Astrocyte (in vitro differentiated cells and primary cell): ENCODE measurements at places on chromosomes 11 and 22. TPM values are rescaled to one million over a fixed set of nuclear protein-coding genes. Genes with fewer than 3 reads are reported as not detected.

DNA sequence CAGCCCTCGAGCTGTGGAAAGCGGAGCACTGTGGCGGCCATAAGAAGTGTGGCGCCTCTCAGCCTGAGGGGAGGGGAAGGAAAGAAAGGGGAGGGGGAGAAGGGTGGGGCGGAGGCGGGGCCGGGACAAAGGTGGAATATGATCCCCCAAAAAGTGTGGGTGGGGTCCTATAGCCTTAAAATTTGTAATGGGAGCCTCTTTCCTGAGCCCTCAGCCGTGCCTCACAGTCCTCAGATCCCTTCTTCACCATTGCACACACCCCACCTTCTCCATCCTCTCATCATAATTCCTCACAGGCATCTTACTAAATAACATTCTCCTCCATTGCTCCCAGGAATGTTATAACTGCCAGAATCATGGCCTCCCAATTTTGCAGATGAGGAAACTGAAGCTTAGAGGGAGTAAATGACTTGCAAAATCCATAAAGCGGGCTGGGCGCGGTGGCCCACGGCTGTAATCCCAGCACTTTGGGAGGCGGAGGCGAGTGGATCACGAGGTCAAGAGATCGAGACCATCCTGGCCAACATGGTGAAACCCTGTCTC lies 600 bp upstream of the RAB6A start:
- DNase-seq, result no peak

DNA sequence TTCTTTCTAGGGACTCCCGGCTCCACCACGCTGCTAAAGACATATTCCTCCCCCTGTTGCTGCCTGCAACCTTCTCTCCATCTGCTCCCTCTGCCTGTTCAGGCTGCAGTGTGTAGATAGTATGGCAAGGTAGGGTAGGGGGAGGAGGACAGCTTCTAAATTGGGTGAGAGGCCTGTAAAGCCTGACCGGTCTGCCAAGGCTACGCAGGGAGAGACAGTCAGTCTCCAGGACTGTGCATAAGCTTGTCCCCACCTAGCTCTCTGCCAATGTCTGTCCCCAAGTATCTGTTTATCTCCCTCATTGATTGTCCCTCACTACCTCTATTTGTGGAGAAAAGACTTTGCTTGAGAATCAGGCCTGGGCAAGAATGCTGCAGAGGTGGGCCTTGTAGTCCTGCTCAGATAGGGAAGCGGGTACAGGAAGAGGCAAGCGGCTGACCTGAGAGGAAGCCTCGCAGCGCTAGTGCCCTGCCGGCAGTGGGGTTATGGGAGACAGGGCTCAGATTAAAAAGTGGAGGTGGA lies 871 bp upstream of the SEZ6L start:
- DNase-seq, result no peak

- no peak for DNase-seq
Measured at GRCh38 chr11:75894036-75894585, 79.1 kb downstream of the UVRAG start.

- no peak for DNase-seq
Measured at GRCh38 chr11:106043540-106043939, 21.5 kb upstream of the MSANTD4 start.

- peak; percentile 64 for DNase-seq
Measured at GRCh38 chr22:41940832-41941765, 5.9 kb downstream of the CENPM start.

GRCh38 chr11:61539006-61539405 lies 30.5 kb downstream of the LRRC10B start:
- DNase-seq, result no peak

DNA sequence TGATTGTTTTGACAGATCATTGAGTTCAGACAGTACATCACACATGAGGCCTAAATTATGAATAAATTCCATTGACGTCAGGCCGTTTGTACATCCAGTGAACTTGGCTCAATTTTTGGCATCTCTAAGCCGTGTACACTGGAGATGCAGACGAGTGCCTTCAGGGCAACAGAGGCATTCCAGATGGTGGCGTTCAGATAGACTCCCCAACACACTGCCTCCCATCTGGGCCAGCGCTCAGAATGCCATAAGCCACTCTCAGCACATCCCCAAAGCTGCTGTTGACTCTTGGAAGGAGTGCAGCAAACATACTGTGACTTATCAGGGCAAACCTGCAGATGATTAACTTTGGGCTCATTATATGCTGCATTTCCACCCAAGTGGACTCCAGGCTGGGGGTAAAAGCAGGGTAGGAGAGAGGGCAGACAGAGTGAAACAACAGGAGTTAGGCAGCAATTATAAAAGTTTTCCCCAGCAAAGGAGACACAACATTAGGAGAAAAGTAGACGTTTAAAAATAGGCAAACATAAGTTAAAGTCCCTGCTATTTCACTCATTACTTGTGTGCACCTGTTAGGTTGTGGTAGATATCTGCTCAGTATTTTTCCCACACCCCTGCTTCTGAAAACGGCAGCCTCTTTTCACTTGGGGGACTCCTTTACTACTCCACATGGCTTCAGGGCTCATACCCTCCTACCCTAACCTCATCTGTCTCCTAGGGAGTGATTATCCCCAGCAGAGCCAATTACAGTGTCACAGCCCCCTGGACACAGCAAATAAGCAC lies 60.2 kb upstream of the PDE3B start:
- no peak for DNase-seq

DNA sequence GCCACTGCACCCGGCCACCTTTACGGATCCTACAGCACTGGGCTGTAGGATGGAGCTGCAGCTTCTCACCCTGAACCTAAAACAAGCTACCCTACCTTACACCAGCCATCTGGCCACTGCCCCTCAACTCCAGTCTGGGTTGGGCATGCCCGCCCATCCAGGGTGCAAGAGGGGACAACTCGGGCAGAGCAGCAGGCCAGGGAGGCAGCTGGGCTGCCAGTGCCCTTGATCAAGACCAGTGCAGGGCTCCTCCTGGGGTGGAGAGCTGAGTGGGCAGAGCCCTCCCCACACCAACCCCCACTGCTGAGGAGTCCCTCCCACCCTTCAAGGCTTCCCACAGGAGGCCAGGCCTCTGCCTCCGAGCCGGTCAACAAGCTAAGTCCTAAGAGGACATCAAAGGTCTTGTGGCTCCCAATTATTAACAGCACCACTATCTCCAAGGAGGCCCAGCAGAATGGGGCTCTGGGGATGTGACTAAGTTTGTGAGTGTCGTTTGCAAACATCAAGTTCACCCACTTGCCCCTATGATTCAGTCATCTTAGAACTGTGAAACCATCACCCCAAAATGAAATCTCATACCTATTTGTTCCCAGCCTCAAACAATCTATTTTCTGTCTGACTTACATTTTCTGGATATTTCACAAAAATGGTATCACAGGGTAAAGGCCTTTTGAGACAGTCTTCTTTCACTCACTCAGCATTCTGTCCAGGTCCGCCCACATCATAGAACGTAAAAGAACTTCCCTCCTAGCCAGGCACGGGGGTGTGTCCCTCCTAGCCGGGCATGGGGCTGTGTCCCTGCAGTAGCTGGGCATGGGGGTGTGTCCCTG lies 11.0 kb downstream of the GATD1 start:
- DNase-seq, result no peak

GRCh38 chr11:118838905-118839553 lies 44.7 kb upstream of the CXCR5 start:
- DNase-seq, result no peak

GRCh38 chr22:19898145-19898544 lies 43.4 kb upstream of the COMT start:
- DNase-seq, result no peak

DNA sequence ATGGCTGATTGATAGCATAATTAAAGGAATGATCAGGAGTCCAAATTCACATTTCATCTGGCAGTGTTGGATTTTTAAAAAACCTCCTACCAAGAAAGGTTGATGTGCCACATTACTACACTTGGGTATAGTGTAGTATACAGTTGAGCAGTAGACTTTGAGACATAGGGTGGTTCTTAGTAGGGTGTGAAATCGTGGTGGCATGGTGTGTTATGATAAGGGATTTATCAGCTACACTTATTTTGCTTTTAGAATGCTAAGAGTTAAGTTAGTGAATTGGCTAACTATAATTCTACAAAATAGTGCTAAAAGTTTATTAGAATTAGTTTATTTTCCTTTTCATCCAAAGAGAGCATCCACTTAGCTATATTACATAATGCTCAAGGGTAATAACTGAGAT lies 13.1 kb downstream of the TBCEL start:
- no peak for DNase-seq

- no peak for DNase-seq
Measured at GRCh38 chr11:102119997-102120396, 9.8 kb downstream of the YAP1 start.

DNA sequence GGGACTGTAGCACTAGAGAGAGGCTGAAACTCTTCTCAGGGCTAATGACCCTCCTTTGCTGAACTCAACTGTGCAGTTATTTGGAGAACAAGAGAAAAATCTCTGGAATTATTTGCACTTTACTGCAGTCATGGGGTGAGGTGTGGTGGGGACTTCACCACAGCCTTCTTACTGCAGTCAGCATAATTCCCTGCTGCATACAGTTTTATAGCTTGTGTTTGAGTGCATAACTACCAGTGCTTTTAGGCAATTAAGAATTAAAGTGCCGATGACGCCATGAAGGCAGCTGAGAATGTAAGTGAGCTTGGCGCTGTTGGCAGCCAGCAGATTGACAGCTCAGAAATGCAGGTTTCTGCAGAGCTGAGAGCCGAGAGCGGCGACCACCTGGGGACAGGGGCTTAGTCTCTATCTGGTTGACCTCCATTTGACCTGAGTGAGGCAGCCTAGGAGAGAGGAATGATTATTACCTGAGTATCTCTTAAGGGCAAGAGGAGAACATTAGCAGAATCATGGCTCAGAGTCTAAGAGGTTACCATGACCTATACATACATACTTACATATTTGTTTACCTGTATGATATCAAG lies 830.0 kb downstream of the NTM start:
- DNase-seq, result no peak

GRCh38 chr11:126459691-126460281 lies 104.3 kb downstream of the ST3GAL4 start:
- peak; percentile 38 for DNase-seq

DNA sequence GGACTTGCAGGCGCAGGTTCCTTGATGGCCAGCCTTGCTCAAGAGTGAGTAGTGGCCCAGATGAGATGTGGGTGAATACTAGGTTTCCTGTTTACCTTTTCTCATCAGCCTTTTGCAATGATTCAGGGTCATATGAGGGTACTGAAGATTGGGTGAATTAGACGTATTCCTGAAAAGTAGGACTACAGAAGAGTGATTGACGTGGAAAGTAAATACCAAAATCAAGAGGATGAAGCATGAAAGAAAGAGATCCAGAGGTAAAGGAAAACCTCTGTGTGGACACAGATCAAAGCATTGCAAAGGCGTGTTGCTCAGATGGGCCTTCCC lies 59.9 kb downstream of the CYB5R2 start:
- no peak for DNase-seq

DNA sequence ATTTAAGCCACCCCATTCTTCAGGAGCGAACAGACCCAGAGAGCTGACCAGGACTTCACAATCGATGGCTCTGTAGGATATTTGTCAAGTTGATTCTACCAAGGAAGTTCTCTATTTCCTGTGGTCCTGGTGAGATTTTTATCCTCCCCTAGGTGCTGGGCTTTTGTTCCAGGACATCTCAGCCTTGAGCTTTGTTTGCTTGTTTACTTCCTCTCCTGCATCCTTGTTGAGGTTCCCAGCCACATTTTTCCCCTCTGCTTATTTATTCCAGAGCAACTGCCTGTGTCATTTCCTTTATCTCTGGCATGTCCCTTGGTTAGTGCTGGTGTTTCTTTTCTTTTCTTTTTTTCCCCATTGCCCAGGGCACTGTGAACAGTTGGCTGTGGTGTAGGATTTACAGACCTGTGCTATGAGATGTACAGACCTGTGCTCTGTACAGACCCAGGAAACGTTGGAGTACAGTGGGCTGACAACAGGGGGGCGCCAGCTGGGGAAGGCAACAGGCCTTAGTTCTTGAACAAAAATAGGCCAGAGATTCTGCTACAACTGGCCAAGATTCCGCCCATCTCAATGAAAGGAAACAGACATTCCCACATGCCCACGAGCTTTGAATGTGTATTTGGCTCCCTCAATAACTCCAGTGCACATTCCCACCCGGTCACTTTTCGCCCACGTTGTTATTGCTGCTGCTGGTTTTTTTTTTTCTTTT lies 235.9 kb upstream of the DDI1 start:
- DNase-seq, result peak; percentile 23

- no peak for DNase-seq
Measured at GRCh38 chr11:17653611-17654010, 65.8 kb upstream of the MYOD1 start.

DNA sequence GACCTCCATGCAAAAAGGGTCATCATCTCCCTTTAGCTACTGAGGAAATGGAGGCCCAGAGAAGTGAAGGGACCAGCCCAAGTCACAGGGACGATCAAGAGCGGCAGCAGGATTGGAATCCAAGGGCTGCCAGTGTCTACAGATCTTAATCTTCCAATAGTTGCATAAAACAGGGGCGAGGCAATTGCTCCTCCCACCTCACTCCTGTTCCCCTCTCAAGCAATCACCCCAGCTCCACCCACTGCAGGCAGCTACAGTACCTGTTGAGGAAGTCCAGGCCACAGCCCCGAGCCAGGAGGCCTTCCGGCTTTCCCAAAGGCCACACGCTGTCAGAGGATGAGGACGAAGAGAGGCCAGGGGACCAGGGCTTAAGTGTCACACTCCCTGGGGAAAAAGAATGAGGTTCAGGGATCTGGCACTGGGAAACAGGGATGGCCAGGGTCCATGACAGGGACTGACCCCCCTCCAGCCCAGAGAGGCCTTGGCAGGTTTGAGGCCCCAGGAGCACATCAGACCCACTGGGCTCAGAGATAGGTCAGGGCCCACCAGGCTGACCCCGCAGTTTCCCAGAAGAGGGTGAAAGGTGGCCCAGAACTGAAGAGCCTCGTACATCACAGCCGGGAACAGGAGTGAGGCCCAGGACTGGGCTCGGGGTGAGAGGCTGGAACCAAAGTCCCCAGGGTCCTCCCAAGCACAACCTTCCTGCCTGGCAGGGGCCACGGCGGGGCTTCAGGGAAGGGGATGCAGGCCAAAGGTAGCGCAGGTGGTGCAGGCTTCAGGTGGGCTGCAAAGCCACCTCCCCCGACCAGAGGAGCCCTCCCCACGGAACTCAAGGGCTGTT lies 16.4 kb upstream of the MFNG start:
- DNase-seq, result no peak

DNA sequence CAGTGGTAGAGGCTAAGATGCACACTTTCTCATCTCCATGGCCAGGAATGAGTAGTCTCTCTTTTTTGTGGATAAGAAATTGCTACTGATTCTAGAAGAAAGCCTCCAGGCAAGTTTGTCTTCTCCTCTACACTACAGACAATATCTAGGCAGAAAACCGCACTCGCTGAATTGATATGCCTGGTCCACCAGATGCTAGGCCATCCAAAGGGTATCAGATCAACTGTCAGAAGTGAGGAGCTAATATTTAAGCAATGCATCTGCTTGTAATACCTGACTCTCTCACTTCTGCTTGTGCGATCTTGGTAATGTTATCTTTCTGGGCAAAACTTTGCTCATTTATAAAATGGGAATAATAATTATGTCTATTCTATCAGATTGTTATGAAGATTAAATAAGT lies 45.0 kb downstream of the CASP12 start:
- DNase-seq, result no peak

Gene FXYD6
- 8.1 and 10.5 TPM in 2 replicates for total RNA-seq

Gene JOSD1
- total RNA-seq, result 45.6 and 48.0 TPM in 2 replicates

Gene CCDC116
- total RNA-seq, result 0.11 and 0.22 TPM in 2 replicates

Gene NAGA
- 8.9 TPM in 2 replicates for total RNA-seq

Gene TIGD3
- total RNA-seq, result 0.20 and 0.29 TPM in 2 replicates

Gene SCT
- 2.0 and 4.0 TPM in 2 replicates for total RNA-seq

Gene TPCN2
- 8.4 and 9.5 TPM in 2 replicates for total RNA-seq

Gene RBMXL2
- total RNA-seq, result not detected in 2 replicates

Gene F2
- 0.57 and 0.60 TPM in 2 replicates for total RNA-seq
